ENCODE measurements at places on chromosomes 12 and 14. TPM values are rescaled to one million over a fixed set of nuclear protein-coding genes. Genes with fewer than 3 reads are reported as not detected.
A peak's percentile ranks its signal among the peaks of the same experiment; 100 is the strongest.

The SPTB gene
- total RNA-seq: 0.57 TPM

The SOX5 gene
- 26.8 TPM for total RNA-seq

The ARID4A gene
- 42.2 TPM for total RNA-seq

The HRK gene
- total RNA-seq: not detected

The AQP6 gene
- not detected for total RNA-seq

The TTC6 gene
- total RNA-seq: 0.18 TPM

The NUAK1 gene
- 43.5 TPM for total RNA-seq

The CATSPERB gene
- total RNA-seq: 0.16 TPM

The LUM gene
- total RNA-seq: 16.8 TPM

The FAIM2 gene
- total RNA-seq: 0.56 TPM

The CFAP54 gene
- not detected for total RNA-seq

- H3K4me3 ChIP-seq: peak overlapping the region; percentile 87
- H3K36me3 ChIP-seq: no peaks in the 10 kb centered on the region
- DNase-seq: no peak
- no peaks in the 10 kb centered on the region for H3K27me3 ChIP-seq
- H3K27ac ChIP-seq: peak overlapping the region; percentile 96
- peaks cover 29% of the 10 kb centered on the region for H3K4me1 ChIP-seq
Measured at GRCh38 chr14:39265033-39265432, 31.3 kb downstream of the MIA2 start.

- H3K36me3 ChIP-seq: no peaks in the 10 kb centered on the region
- peaks cover 21% of the 10 kb centered on the region for H3K27me3 ChIP-seq
- no peak for DNase-seq
- H3K4me1 ChIP-seq: no peaks in the 10 kb centered on the region
- no peak overlapping the region for H3K4me3 ChIP-seq
Measured at GRCh38 chr12:119299130-119299529, 35.4 kb upstream of the CCDC60 start.

DNA sequence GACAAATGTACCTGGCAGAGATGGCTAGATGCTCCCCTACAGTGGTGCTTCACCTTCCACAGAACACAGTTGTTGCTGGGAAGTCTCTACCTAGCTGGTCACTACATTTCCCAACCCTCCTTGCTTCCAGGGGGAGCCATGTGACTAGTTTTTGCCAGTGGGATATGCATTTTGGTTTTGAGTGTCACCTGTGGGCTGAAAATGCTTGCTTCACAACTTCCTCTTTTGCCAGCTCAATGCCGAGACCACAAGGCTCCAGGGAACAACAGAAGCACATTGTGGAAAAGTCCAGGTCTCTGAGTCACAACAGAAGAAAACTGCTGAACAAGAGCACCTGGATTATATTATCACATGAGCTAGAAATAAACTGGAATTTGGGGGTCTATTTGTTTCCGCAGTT lies 48.5 kb upstream of the ARHGAP5 start:
- no peak overlapping the region for H3K27ac ChIP-seq
- H3K4me3 ChIP-seq: no peak overlapping the region
- no peaks in the 10 kb centered on the region for H3K36me3 ChIP-seq
- DNase-seq: no peak
- peaks cover 6% of the 10 kb centered on the region for H3K4me1 ChIP-seq

DNA sequence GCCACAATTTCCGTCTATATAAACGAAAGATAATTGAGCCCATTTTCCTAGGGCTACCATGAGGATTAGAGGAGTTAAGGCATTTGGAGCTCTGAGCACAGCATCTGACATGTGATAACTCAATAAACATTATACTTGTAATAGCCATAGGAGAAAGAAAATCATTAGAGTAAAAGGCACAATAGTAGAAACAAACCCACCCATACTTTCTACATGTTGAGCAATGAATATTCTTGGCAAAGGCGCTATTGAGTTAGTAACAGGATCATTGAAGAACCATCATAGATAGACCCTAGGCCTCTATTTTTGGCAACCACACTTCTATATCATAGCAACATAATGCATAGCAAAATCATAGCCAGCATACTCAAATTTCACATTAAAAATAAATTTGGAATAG lies 664.1 kb downstream of the NOVA1 start:
- no peak for DNase-seq
- H3K4me3 ChIP-seq: no peak overlapping the region
- H3K36me3 ChIP-seq: no peaks in the 10 kb centered on the region

GRCh38 chr12:25106818-25107217 lies 88.1 kb downstream of the DNAI7 start:
- no peak for DNase-seq
- H3K4me1 ChIP-seq: no peaks in the 10 kb centered on the region
- H3K4me3 ChIP-seq: no peak overlapping the region
- H3K27me3 ChIP-seq: no peaks in the 10 kb centered on the region

DNA sequence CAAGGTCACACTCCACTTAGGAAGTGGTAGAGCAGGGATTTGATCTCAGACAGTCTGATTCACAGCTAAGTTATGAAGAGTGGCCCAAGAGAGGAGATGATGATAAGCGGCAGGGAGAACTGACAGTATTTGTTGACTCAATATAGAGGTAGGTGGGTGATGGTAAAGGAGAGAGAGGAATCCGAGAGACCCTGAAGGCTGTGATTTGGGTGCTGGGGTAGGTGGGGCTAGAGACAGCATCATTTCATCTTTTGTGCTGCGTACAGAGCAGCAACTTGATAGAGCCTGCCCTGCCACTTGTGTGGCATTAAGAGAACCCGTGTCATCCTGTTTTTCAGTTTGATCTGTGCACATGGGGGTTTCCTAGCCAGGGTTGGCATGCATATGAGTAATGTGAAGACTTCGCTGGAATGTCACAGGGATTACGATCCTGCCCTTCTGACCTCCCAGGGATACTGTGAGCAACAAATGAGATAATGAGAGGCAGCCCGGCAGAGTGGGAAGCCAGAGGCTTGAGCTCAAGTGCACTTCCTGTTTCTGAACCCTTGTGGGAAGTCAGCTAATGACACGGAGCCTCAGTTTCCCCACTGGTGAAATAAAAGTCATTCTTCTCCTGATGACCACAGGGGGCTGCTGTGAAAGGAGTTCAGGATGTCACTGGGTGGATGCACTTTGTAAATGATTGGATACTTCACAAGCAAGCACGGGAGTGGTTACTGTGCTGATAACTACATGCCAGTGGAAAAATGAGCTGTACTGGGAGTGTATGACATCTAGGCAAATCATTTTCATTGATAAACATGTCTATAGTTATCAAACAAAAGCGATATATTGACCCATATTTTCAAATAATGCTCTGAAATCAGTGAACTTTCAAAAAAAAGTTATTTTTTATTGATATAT lies 59.5 kb upstream of the IGF1 start:
- H3K27me3 ChIP-seq: peaks cover 2% of the 10 kb centered on the region
- H3K4me3 ChIP-seq: no peak overlapping the region
- no peaks in the 10 kb centered on the region for H3K36me3 ChIP-seq
- no peak for DNase-seq
- no peaks in the 10 kb centered on the region for H3K4me1 ChIP-seq

GRCh38 chr14:33642080-33642479 lies 308.8 kb downstream of the EGLN3 start:
- no peaks in the 10 kb centered on the region for H3K27me3 ChIP-seq
- H3K4me1 ChIP-seq: no peaks in the 10 kb centered on the region
- no peak for DNase-seq
- no peak overlapping the region for H3K27ac ChIP-seq
- H3K4me3 ChIP-seq: no peak overlapping the region

DNA sequence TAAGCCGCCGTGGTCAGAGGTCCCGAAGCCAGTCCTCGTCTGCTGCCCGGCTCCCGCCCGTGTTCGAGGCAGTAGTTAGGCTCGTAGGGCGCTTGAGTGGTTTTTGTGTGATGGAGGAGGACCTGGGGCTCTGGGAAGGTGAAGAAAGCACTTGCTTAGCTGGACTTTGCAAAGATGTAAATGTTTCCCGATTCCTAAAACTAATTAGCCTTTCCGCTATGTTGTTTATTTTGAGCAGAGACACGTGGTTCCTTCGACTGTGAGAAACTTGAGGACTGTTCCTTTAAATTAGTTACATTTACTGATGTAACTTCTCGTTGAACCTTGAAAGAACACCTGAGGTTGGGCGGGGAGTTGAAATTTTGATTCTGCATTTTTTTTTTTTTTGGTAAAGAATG lies 33.9 kb downstream of the MIA2 start:
- H3K4me3 ChIP-seq: peak overlapping the region; percentile 87
- H3K27ac ChIP-seq: peak overlapping the region; percentile 96
- no peaks in the 10 kb centered on the region for H3K36me3 ChIP-seq
- peaks cover 32% of the 10 kb centered on the region for H3K4me1 ChIP-seq

GRCh38 chr12:1890810-1891209 lies 27.6 kb downstream of the CACNA2D4 start:
- H3K4me3 ChIP-seq: no peak overlapping the region
- H3K27me3 ChIP-seq: peaks cover 4% of the 10 kb centered on the region
- no peak for DNase-seq
- H3K27ac ChIP-seq: no peak overlapping the region
- no peaks in the 10 kb centered on the region for H3K36me3 ChIP-seq

DNA sequence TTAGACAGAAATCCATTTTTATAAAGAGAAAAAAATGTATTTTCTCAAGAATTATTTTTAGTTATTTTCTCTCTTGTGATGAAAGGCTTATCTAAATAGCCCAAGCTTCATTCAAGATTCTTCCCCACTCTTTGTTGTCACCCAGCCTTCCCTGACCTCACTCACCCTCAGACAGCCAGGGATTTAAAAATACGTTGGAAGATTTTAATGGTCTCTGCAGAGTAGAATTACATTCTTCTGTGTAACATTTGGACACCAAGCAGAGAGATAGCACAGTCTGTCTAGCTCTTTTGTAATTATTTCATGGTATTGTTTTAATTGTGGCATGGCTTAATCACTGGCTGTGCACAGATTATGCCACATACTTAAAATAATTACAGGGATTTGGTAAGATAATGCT lies 130.3 kb downstream of the IGF1 start:
- H3K4me3 ChIP-seq: no peak overlapping the region
- H3K36me3 ChIP-seq: no peaks in the 10 kb centered on the region
- no peak for DNase-seq
- H3K27ac ChIP-seq: no peak overlapping the region
- H3K4me1 ChIP-seq: no peaks in the 10 kb centered on the region

DNA sequence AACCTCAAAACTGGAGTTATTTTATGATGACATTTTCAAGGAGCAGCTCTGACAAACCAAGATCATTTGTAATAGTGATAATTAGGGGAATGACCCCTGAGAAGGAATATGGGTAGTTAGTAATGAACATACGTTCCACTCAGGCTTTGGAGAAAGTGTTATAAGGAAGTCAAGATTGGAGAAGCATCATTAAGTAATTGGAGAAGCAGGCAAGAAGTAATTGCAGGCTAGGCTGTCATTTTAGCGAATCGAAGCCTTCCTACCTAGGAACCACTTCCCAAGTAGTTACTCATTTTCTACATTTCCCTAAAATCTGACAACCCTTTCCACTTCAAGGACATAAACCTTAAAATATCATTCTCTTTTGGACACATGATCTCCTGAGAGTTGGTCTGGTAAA lies 1.2 kb downstream of the EDDM3B start:
- H3K4me1 ChIP-seq: no peaks in the 10 kb centered on the region
- H3K27me3 ChIP-seq: no peaks in the 10 kb centered on the region
- DNase-seq: no peak
- H3K36me3 ChIP-seq: no peaks in the 10 kb centered on the region
- H3K4me3 ChIP-seq: no peak overlapping the region

DNA sequence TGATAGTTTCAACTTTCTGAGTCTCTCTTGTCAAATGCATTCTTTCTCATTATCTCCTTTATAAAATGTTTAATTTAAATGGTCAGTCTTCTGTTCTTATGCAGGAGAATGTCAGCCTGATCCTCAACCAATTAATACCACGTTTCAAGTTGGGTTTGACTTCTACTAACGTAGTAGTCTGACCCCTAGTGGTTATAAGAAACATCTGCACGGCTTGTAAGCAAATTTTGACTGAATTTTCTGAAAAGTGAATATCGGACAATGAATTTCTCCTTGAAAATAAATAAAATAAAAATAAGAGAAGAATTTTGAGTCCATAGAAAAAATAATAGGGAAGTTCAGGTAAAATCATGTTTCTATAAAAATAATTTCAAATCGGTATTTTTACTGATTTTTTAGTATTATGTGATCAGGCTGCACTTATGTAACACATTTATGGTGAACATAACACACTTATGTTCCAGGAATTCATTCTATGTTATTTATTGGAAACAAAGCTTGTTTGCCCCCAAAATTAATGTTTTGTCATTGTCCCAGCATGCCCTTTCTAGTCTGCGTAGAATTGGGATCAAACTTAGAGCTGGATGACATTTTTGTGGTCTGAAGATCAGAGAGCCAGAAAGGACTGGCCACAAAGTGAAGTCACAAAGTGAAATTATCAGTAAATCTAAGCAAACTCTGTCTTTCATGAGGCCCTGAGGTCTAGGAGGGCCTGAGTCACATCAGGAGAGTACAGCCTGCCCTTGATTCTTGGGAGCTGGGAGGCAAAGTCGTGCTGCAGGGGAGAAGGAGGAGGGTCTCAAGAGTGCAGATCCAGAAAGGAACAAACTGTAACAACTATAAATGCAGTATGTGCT lies 101.2 kb upstream of the STXBP6 start:
- no peak for DNase-seq
- H3K27ac ChIP-seq: no peak overlapping the region
- no peaks in the 10 kb centered on the region for H3K36me3 ChIP-seq
- H3K4me3 ChIP-seq: no peak overlapping the region

DNA sequence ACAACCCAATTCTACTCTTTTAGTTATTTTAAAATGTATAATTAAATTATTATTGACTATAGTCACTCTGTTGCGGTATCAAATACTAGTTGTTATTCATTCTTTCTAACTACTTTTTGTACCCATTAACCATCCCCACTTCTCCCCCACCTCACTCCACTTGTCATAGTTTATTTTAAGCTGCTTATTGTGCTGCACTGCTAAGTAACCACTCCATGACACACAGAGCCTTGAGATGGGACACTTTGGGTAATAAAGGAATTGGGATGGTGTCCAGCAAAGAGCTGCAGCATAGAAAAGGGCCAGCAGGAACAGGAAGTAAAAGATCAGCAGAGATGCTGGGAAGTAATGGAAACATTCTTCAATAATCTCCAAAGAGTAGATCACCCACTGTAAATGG lies 123.0 kb downstream of the RPS29 start:
- H3K4me3 ChIP-seq: no peak overlapping the region
- H3K27me3 ChIP-seq: no peaks in the 10 kb centered on the region
- H3K4me1 ChIP-seq: no peaks in the 10 kb centered on the region

DNA sequence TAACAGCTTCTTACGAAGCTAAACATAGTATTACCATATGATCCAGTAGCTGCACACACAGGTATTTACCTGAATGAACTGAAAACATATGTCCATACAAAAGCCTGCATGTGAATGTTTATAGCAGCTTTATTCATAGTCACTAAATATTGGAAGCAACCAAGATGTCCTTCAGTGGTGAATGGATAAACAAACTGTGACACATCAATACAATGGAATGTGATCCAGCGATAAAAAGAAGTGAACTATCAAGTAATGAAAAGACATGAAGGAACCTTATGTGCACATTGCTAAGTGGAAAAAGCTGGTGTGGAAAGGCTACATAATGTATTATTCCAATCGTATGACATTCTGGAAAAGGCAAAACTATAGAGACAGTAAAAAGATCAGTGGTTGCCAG lies 38.1 kb upstream of the JDP2 start:
- no peaks in the 10 kb centered on the region for H3K27me3 ChIP-seq
- no peak overlapping the region for H3K27ac ChIP-seq
- no peak overlapping the region for H3K4me3 ChIP-seq

All from suprapubic skin (tissue), 4 donors.